ENCODE measurements at places on chromosomes 13 and 19.

- no peak for DNase-seq
Measured at GRCh38 chr13:30241532-30241931, 65.8 kb downstream of the KATNAL1 start.

DNA sequence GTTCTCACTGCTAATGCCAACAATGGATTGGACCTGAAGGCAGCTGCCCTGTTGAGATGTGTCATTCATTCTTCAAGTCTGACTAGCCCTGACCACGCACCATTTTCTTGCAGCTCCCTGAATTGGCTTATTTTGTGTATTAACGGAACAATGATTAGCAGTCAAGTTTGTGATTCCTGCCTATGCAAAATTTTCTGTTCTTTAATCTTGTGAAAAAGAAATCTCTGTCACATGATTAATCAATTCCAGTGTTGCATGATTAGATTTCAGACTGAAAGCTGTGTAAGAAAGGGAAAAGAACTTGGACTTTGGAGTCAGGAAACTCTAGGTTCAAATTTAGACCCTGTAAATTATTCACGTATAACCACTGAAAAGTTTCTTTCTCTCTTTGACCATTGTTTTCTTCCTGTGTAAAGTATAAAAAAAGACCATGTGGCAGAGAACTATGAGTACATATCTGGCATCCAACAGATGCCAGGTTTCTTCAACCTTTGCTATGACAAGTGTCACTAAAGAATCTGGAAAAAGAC lies 64.5 kb upstream of the SLC10A2 start:
- no peak for DNase-seq

GRCh38 chr19:7739211-7739755 lies 7.4 kb upstream of the CLEC4G start:
- no peak for DNase-seq

DNA sequence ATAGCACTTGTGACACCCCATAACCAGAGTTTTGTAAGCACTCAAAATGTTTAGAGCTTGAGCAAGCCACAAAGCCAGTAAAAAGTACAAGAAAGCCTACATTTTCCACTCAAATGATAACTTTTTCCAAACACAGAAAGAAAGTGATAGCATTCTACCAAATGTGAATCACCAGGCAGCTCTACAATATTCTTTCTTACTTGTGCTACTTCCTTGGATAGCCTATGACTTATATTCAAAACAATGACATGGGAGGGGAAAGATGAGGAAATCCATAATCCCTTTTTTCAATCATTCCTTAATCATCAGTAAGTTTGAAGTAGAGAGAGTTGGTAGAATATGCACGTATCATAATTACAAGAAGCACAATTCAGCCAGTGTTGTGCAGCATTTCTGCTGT lies 650.8 kb upstream of the PCDH9 start:
- peak; percentile 6 for DNase-seq

DNA sequence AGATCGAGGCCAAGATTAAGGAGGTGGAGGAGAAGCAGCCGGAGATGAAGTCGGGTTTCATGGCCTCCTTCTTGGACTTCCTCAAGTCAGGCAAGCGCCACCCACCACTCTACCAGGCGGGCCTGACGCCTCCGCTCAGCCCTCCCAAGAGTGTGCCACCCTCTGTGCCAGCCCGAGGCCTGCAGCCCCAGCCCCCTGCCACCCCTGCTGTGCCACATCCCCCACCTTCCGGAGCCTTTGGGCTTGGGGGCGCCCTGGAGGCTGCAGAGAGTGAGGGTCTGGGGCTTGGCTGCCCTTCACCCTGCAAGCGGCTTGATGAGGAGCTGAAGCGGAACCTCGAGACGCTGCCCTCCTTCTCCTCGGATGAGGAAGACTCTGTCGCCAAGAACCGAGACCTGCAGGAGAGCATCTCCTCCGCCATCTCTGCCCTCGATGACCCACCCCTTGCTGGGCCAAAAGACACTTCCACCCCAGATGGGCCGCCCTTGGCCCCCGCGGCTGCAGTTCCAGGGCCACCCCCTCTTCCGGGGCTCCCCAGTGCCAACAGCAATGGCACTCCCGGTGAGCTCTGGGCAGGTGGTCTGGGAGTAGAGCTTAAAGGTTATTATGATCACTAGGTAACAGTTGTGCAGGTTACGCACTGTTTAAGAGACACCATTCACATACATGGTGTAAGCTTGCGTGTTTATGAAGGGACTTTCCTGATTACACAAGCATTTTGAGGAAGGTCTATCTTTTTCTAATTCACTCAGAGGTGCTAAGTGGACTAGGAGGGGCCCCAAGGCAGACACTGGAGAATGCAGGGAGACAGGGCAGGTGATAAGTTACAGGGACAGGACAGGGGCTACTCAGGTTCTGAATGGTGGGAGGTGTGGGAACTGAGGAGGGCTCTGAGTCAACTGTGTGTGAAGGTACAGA lies 8.7 kb downstream of the PRR12 start:
- no peak for DNase-seq

- DNase-seq: no peak
Measured at GRCh38 chr13:113895436-113895835, 31.6 kb upstream of the GAS6 start.

DNA sequence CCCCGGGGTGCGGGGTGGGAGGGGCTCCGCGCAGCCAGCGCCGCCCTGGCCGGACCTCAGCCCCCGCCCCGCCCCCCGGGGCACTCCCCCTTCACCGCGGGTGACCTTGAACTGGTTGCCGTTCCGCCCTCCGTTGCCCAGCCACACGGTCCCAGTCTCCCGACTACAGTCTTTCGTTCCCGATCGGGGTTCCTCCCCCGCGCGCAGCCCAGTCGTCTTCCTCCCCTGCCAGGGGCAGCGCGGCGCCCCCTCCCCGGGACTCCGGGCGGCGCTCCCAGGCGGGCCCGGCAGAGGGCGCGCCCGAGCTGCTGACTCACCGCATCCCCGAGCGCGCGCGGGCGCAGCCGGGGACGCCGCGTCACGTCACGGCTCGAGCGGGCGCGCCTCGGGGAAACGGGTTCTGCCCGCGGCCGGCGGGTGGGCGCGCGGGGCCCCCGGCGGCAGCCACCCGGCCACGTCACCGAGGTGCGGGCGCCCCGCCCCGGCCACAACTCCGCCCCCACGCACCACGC lies 459 bp downstream of the MIDN start:
- DNase-seq: peak; percentile 84

DNA sequence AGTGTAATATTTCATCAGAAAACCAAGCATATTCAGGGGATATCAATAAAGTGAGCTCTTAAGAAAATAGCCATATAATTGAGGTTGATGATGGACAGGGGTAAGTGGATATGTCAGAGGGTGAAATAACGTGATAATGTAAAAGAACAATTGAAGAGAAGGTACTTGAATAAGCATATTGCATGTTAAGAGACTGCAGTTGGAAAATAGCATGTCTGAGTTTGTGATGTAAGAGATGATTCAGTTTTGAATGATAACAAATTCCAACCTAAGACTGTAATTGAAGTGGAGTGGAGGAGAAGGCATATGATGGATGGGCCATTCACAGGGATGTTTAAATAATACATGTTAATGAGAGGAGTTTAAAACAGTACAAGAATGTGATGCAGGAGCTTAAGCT lies 1633.5 kb downstream of the SLITRK1 start:
- no peak for DNase-seq

DNA sequence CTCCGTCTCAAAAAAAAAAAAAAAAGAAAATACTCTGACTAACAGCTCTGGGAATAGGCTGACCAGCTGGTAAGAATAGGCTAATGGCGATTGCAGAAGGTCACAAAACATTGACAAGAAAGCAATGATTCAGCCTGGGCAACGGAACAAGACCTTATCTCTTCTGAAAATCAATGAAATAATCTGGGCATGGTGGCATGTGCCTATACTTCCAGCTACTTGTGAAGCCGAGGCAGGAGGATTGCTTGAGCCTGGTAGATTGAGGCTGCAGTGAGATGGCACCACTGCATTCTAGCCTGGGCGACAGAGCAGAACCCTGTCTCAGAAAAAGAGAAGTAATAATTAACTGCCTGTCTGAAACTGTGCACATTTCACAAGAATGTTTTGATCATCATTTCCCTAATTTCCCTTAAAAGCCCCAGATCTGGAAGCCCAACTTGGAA lies 18.8 kb upstream of the MTRF1 start:
- no peak for DNase-seq

GRCh38 chr13:91203430-91203829 lies 144.1 kb upstream of the MIR17HG start:
- DNase-seq: no peak

GRCh38 chr13:27404680-27405079 lies 19.7 kb upstream of the GTF3A start:
- DNase-seq: no peak

DNA sequence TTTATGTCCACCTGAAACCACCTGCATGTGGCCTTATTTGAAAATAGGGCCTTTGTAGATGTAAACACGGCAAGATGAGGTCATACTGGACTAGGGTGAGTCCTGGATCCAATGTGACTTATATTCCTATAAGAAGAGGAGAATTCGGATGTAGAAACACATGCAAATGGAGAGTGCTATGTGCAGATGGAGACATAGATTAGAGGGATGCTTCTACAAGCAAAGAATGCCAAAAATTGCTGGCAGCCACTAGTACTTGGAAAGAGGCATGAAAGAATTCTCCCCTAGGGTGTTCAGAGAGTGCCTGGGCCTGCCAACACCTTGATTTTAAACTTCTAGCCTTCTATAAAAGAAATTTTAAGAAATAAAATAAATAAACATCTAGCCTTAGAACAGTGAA lies 226.1 kb downstream of the RFC3 start:
- no peak for DNase-seq

DNA sequence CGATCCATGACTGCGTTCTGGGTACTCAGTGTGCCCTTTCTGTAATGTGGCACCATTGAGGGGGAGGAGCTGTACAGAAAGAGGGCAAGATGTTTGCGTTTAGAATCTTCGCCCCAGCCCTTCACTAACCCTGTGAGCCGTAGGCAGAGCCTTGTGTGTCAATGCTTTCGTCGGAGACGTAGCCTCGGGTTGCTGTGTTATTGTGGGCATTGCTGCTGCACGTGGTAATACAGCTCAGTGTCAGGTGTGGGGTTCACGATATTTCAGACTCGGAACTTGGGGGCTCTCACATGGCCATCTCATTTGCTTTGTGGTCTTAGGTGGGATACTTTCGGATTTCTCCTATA lies 6.1 kb downstream of the RPS9 start:
- no peak for DNase-seq

GRCh38 chr19:56840451-56841192 lies at the start of the genes PEG3 and ZIM2:
TSS of gene PEG3 (minus strand) at chr19:56840726. CDS start at chr19:56824655, 16,071 bp downstream.
TSS of gene ZIM2 (minus strand) at chr19:56840726. CDS start at chr19:56824277, 16,449 bp downstream.
- no peak for DNase-seq

DNA sequence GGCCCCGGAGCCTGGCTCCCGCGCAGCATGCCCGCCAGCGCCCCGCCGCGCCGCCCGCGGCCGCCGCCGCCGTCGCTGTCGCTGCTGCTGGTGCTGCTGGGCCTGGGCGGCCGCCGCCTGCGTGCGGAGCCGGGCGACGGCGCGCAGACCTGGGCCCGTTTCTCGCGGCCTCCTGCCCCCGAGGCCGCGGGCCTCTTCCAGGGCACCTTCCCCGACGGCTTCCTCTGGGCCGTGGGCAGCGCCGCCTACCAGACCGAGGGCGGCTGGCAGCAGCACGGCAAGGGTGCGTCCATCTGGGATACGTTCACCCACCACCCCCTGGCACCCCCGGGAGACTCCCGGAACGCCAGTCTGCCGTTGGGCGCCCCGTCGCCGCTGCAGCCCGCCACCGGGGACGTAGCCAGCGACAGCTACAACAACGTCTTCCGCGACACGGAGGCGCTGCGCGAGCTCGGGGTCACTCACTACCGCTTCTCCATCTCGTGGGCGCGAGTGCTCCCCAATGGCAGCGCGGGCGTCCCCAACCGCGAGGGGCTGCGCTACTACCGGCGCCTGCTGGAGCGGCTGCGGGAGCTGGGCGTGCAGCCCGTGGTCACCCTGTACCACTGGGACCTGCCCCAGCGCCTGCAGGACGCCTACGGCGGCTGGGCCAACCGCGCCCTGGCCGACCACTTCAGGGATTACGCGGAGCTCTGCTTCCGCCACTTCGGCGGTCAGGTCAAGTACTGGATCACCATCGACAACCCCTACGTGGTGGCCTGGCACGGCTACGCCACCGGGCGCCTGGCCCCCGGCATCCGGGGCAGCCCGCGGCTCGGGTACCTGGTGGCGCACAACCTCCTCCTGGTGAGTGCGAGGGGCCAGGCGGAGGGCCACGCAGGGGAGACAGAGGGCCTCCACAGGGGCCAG lies at the start of gene KL:
KL (plus strand) TSS at position 10 of the 909 bp plus-strand sequence; CDS start at position 28, 18 bp downstream.
- DNase-seq: no peak

DNA sequence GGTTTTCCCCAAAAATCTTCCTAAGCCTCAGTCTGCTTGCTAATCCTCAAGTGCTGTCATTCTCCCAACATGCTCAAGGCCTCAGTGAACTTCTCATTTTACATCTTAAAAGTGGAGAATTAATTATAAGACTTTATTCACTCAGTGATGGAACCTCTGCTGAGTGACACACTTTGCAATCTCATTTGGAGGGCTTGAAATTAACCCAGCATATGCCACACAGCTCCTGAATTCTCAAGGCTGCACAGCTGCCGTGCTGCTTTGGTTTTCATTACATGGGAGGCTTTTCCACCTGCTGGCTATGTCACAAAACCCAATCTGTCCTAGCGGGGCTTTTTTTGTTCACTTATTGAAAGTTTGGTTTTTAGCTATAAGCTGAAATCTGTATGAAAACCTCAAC lies 28.3 kb upstream of the SERPINE3 start:
- no peak for DNase-seq

DNA sequence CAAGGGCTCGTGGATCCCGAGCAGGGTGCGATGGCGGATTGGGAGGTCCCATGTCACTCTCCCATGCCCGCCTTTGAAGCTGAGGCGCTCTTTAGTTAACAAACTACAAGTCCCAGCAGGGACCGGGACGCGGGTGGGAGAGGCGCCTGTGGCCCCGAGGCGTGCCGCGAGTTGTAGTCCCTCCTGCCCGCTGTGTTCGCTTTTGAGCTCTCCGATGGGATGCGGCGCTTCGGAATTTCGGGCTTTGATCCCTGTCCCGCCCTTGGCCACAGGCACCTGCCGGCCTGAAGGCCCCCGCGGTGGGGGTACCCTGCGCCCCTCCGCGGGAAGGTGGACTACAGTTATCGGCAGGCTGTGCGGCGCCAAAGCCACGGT lies 11.0 kb downstream of the CYTH2 start:
- no peak for DNase-seq

- no peak for DNase-seq
Measured at GRCh38 chr19:3785451-3785937, 687 bp downstream of the MATK start.
